ENCODE measurements at places on chromosomes 6 and 20. TPM values are rescaled to one million over a fixed set of nuclear protein-coding genes. Genes with fewer than 3 reads are reported as not detected.

Gene DEFB124
- not detected for total RNA-seq

Gene SRSF12
- total RNA-seq: 1.1 TPM

Gene TMC2
- total RNA-seq: not detected

Gene SUMO4
- 3.7 TPM for total RNA-seq

Gene RIPPLY2
- not detected for total RNA-seq

Gene COL20A1
- not detected for total RNA-seq

Gene PHF3
- total RNA-seq: 45.6 TPM

Gene PHACTR3
- not detected for total RNA-seq

Gene PTK6
- not detected for total RNA-seq

Gene HLA-DOA
- 8.1 TPM for total RNA-seq

Gene SLC22A7
- not detected for total RNA-seq

Gene CST2
- not detected for total RNA-seq

Gene IBTK
- 26.8 TPM for total RNA-seq

Gene BMP7
- not detected for total RNA-seq

Gene SEMG1
- not detected for total RNA-seq

Gene ETV7
- 0.86 TPM for total RNA-seq

Gene OPRM1
- not detected for total RNA-seq

Gene PLG
- not detected for total RNA-seq

Gene LCA5
- not detected for total RNA-seq
